Activated T-helper 2 cell treated with anti-CD3 and anti-CD28 coated beads, Interferon-gamma antibody, Interleukin-2, Interleukin-4, amounts not matched to agents 10 μg/mL and 5 μg/mL and 100 μg/mL, durations not matched to agents 14 hours and 24 hours and 36 hours (primary cell): ENCODE measurements at places on chromosomes 4 and X.

DNA sequence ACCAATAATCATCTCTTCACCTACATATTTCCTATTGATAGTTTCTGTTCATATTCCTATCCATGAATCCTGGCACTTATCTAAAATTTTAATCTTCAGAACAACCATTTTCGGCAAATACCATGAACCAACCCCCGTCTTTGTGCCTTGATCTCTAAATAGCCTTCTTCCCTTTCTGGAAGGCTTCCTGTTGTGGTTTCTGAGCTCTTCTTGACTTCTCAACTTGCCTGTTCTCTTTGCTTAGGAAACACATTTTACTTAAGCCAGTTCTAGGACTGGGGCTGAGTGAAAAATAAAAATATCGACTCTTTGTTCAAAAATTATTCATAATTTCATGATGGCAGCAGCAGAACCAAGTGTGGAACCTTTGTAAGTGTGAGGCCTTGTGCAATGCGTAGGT is 882.4 kb downstream of the C4orf33 start:
- no peak for DNase-seq

DNA sequence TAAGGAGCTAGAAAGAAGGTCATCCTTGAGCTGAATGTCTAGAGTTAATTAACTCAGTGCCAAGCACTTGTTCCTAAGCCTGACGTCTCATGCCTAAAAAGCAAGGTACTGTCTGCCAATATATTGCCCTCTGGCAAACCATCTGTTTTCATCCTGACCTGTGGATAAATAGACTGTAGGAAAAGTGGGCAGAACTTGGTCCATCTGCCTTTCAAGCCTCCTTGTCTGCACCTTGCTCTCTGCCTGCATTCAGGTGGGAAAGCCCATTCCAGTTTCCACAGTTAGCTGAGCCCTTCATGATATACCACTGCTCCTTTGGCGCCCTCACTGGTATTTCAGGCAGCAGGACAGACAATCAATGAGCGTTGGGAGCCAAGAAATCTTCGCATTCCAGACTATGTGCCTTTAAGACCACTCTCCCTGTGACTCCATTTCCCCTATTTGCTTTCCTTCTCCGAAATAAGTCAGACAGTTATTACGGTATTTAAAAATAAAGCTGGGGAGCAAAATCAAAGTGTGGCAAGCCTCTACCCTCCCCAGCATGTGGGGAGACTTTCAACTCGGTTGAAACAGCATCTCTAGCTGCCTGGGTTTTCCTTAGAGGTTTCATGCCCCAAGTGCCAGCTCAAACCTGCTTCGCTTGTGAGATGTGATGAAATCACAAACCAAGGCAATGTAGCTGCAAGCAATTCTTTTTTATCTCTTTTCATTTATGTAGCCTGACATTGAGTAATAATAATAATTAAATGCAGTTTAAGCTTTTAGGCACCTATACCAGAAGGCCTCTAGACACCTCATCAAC is 2.5 kb upstream of the CCDC149 start:
- no peak for DNase-seq

DNA sequence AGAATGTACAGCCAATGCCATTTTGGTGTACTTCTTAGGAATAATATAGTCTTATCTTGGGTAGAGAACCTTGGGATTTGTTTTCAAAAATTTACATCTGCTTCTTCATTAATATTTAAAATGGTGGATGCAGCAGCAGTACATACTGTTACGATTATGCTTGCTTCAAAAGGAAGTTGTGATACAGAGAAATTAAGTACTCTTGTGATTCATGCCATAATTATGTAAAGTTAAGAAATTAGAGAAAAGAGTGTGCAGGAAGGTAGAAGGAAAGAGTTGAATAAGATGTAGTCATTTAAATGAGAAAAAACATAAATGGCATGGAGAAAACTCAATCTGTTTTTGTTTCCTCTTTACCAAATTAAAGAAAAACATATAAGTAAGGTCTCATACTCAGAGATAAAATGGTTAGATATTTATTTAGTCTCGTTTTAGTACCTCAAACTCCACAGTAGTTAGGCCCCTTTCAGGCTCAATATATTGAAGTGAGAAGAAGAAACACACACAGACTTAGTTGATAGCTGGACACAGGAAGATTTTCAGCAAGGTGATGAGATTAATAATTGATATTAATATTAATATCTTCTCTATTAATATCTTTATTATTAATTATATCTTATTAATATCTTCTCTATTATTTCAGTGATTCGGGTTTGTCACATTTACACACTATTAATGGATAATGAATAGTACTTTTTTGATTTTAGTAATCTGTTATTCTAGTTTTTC is 70.1 kb upstream of the HPGD start:
- no peak for DNase-seq

- DNase-seq: no peak
Observed at GRCh38 chr4:88010966-88011365, 3.5 kb downstream of the PKD2 start.

DNA sequence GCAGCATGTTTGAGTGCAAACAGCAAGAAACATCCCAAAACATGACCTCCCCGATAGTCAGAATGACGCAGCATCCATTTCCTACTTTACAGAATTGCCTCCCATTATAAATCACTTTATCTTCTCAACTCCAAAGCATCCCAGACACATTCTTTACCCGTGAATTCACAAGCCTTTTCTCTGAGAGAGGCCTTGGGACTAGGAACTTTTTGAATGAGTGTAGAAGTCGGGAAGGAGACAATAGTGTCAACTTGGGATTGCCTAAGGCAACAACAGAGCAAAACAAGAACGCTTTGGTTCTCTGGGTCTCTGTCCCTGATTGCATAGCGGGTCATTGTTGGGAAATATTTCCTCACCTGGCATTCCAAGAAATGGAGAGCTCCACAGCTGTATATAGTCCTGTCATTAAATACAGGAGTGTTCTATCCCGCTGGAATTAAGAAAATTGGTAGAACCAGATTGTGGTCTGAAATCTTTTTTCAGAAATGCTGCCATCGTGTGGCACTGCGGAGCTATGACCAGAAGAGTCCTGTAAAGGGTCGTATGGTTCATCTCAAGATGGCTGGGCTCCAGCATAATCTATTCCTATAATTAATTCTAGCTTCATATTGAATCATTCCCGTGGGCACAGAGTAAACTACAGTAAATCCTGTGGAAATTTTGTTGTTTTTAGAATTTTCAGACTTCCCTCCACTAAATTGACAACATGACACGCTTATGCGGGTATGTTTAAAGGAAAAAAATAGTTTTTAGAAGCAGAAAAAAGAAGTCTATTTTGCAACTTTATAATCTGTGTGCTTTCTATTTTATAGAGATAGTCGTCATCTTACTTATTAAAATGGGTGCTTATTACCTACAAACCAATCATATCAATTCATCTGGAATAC is 2.0 kb upstream of the SPP1 start:
- no peak for DNase-seq

DNA sequence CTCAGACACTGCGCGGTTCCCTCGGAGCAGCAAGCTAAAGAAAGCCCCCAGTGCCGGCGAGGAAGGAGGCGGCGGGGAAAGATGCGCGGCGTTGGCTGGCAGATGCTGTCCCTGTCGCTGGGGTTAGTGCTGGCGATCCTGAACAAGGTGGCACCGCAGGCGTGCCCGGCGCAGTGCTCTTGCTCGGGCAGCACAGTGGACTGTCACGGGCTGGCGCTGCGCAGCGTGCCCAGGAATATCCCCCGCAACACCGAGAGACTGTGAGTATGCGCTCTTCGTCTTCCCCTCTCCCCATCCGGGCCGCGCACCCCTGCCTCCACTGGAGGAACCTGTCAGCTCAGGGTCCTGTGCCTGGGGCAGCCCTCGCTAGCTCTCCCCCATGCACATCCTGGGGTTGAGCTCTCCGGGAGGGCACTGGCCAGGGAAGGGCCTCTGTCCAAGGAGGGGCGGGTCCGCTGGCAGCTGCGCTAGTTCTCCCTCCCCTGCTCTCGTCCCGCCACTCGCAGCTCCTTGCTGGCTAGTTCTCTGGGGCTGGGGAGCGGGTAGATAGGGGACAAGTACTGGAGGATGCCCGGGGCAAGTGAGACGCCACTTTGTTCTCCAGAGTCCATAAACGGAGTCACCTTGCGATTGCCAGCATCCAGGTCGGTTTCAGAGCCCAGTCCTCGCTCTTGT is 2.2 kb downstream of the SLIT2 start:
- no peak for DNase-seq

DNA sequence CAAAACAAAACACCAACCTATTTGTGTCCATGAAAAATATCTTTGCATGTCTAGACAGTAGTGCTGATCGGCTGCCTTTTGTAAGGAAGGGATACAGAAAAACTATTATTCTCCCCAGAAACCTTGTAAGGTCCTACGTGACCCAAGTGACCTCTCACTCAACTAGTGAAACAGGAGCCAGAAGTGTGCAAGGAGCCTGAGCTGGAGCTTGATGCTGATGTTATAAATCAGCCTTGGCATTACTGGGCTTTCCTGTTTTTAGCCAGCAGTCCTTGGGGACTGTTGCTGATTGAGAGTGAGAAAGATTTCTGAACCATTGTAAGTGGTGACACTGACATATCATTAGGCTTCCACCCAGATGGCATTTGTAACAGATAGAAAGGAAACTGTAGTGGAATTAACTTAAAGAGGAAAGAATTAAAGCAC is 100.8 kb upstream of the LIMCH1 start:
- DNase-seq: no peak

GRCh38 chr4:142567620-142568451 is 278.3 kb downstream of the INPP4B start:
- DNase-seq: no peak

- DNase-seq: no peak
Observed at GRCh38 chrX:250965-251364, 30.2 kb upstream of the PLCXD1 start.

DNA sequence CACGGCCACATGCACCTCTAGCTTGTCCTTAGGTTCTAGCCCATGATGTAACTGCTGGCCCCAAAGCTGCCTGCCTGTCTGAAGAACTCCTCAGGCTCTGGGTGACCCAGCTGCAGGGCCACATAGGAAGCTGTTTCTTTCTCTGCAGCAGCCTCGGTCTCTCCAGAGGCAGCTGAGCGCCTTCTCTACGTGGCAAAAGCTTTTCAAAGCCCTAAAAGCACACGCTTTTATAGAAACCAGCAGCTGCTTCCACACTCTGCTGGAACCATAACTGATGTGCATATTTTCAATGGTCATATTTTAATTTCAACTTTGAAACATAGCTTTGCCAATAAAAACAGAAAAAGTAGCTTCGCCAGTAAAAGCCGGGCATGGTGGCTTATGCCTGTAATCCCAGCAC is 37.4 kb downstream of the FAM53A start:
- no peak for DNase-seq

DNA sequence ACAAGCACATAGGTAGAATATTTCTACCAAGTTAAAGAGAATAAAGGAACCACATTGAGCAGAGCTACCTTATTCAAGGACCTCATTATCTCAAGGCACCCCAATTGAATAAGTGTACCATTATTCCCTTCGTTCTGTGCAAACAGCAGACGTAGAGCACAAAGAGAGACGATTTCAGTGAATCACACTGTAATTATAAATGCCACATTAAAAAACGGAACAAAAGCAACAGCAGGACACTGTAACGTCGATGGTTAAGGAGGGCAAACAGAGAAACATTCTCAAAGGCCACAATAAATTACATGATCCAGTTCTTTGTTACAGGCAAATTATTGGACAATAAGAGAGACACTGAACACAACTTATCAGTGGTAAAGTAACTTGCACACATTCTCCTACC is 644.1 kb upstream of the TENM3 start:
- no peak for DNase-seq

GRCh38 chrX:70455366-70456202 is 10.9 kb downstream of the DLG3 start:
- DNase-seq: no peak

- no peak for DNase-seq
Observed at GRCh38 chr4:128158894-128159293, 97.8 kb downstream of the LARP1B start.
